ENCODE measurements at places on chromosomes 3 and 15.

DNA sequence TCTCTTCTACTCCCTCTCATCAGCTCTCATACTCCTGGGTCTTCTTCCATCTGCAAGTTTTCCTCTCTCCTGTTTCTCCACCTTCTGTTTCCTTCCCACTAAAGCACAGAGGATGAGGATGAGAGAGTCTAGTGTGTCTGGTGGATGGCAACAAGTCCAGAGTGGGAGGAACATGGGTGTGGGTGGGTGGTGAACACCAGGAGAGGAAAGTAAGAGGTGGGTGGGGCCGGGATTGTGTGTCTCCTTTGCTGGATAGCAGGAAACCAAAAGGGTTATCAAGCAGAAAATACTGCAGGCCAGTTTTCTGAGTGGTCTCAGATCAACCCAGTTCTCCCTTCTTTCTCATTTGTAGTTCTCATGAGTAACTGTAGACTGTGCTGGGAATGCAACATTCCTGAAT is 52.9 kb upstream of the EPHB1 start:
- no peak for DNase-seq

DNA sequence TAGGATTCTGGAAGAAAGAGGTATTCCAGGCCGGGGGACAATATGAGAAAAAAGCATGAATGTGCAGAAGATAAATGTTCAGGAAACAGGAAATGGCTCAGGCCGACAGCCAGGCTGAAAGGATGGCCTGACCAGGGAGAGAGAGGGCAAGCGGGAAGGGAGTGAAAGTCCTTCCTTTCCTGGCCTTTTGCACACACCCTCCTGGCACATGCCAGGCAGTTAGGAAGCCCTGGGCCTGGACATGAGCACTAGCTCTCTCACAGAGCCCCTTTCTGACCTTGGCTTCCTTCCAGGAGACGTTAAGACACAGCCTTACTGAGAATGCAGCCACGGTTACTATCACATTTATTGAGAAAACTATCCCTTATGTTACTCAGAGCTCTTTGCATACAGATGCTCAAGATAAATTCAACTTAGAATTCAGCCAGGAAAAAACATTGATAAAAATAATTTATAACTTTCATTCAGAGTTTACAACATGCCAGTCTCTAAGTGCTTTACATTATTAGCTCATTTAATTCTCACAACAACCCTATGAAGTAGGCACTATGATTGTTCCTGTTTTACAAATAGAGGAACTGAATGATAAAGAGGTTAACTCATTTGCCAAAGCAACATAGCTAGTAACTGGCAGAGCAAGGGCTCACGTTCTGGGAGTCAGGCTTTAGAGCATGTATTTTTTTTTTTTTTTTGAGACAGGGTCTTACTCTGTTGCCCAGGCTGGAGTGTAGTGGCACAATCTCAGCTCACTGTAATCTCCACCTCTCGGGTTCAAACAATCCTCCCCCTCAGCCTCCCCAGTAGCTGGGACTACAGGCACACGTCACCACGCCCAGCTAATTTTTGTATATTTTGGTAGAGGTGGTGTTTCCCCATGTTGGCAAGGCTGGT is 39.4 kb upstream of the SMAD3 start:
- DNase-seq, result no peak

DNA sequence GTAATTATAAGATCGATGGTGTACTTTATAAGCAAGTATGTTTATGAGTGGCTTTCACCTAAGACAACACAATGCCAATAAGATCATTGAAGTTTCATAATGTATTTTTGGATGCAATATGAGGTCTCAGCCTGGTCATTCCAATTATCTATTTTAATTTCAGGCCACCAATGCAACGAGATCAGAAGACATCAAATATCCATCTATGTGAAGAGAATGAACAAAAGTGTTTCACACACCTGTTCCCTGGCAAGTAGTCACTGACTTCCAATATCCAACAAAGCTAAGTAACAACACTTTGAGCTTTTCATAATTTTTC is 53.6 kb upstream of the TMCO5A start:
- no peak for DNase-seq

DNA sequence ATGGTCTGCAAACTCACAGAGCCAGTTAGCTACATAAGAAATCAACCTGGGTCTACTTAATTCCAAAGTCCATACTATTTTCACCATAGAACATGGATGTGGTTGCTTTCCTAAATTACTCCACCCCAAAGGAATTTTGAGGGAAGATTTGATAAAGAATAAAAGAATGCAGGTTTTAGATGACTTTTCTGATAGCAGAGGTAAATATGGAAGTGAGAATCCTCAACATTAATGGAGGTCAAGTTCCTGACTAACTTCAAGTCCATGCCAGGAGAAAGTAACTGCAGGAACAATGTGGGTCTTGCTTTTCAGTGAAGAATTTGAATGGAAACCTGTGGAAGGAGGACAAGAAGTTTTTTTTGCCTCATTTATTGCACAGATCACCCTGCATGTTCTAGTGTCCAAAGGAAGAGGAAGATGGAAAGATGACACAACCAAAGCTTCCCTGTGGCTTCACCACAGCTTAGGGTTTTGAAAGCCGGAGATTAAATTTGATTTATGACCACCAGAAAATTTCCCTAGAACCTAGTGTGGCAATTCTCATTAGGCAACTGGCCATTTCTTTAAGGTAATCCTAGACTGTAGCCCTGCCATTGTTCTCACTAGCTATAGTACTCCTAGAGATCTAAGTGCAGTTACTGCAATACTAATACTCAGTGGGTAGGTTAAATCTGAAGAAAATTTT is 429.7 kb downstream of the RAP2B start:
- DNase-seq, result no peak

DNA sequence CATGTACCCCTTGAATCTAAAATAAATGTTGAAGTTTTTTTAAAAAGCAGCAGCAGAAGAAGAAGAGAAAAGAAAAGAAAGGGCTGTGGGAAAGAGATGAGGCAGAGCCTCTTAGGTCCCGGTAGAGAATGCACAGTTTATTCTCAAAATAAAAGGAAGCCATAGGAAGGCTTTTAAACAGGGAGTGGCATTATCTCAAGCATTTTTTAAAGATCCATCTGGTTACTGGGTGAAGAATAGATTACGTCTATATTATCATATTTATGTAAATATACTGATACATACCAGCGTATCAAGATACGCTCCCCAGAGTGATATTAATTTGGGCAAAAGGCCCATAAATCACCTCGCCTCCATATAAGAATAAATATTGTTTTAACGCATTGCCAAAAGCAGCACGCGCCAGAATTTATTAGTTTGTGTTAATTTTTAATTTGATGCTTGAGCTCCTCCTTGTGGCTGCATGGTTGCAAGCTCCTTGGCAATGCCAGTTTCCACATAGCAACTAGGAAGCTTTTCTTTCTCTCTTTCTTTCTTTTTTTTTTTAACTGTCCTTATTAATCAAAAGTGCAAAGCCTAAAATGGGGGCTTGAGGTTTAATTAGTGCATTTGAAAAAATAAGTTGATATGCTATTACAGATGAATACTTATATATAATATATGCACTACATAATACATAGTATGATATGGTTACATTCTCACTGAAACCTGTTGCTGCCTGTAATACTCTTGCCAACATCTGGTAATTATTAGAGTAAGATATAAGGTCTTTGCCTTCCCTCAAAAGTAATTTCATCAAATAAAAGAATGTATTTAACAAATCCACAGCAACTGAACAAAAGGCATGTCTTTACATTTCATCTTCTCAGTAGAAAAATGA is 242.8 kb upstream of the UBE2E2 start:
- no peak for DNase-seq

DNA sequence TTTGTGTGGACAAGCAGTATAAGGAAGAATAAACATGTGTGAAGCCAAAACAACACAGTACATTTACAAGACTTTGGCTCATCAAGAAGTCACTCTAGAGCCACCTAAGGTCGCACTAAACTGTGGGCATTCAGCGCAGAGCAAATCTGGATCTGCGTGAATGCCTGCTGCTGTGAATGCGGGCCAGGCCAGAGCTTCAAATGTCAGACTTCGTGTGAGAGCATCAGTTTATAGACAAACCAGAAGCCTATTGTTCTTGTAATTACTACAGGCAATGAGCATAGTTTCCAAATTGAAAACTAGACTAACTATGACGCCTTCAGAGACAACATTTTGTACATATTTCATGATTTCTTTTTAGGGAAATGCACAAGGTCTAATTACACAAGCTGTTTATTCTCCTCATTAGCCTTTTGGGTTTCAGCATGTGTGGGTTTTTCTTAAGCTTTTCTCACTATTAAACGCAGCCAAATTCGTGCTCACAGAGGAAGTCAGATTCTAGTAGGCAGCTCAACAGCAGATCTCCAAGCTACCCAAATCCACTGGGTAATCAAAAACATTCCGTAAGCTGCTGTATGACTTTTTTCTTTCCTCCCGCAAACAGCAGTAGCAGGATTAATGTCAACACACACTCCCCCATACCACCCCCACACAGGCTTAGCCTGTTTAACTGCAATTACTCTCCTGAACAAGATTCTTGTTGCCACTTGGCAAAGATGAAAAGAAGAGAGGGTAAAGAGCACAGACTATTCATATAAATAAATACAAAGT is 84.5 kb upstream of the SETMAR start:
- DNase-seq, result no peak

- DNase-seq, result no peak
These were observed 1.7 kb downstream of the CFAP44 start for GRCh38 chr3:113439606-113440005.

DNA sequence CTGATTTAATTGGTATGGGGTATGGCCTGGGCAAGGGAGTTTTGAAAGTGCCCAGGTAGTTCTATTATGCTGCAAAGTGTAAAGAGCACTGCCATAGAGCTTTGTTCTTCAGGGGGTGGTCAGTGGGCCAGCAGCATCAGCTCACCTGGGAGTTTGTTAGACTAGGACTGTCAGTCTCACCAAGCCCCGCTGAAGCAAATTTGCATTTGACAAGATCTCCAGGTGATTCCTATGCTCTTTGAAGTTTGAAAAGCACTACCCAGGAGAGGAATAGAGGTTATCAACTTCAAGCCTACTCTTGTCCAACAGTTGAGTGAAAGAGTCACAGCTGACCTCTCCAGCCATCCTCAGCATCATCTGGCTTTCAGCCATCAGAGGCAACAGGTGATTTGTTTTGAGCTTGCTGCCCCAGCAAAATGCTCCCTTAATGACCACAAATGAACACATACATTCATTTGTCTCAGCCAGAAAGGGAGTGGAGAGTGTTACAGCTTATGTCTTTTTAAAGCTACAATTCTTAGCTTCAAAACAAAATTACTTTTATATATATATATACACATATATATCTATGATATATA is 8.0 kb downstream of the ZSCAN2 start:
- DNase-seq, result no peak

GRCh38 chr3:45635475-45636256 is 41.1 kb downstream of the LIMD1 start:
- DNase-seq, result no peak

DNA sequence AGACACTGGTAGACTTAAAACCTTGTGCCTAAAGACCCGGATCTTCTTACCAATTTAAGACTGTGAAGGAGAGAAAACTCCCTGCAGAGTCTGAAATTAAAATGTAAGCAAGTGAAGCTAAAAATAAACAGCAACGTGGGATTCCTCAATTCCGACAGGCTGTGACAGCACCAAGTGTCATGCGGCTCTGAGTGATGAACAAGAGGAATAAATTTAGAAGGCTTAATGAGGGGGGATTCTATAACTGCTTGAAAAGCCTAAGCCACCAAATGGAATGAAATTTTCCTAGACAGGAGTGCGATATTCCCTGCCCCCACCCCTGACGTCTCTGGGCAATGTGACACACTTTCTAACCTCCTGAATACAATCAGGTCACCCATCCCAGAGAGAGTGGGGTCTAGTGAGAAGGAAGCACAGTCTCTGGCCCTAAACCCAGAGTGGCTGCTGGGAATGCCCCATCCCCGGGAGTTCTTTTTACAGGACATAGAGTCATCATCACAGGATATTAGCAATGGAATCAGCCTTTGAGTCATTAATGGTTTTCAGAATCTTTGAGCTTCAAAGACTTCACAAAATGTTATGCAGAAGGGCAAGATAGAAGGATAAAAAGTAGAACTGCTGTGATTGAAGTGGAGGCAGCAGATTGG is 114.3 kb downstream of the EDEM1 start:
- DNase-seq, result no peak

DNA sequence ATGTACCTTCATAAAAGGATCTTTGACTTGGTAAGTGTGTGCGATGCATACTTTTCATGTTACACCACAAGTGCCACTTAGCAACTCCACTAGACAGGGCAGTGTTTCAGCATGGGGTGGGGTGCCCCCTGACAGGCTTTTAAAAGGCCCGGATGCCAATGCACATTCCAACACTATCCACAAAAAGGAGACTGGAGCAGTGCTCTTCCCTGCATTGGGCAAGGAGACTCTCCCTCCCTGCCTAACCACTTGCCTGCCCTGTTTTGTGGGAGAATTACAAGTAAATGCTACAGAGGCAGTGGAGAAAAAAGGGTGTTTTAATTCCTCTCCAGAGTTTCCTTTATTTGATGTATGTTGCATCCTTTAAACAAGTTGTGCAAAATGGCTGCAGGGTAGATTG is 1.7 kb upstream of the RARB start:
- no peak for DNase-seq

DNA sequence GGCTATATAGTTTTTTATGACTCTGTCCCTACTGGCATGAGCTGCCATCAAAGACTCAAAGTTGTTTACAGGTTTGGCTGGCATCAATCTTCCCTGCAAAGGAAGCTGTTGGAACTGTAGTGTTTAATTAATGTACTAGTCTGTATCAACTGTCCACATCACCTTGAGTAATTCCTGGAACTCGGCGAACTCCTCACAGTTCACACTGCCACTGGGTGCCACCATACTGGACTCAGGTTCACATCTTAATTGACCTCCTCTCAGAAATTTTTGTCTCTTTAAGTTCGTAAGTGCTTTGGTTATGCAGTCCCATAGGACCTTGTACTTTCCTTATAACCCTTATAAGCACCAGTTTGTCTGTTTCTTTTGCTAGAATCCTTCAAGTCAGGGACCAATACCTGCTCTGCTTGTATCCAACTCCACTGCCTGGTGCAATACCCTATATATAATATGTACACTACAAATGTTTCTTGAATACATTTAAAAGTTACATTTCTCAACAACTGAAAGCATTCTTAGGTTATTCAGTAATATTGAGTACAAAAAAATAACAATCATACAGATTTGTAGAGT is 3.2 kb downstream of the HIGD1A start:
- DNase-seq, result no peak

GRCh38 chr3:160874736-160875135 is 118.7 kb downstream of the PPM1L start:
- no peak for DNase-seq

- DNase-seq, result no peak
These were observed 52.9 kb downstream of the LRTM1 start for GRCh38 chr3:54874816-54875556.
